ENCODE measurements at places on chromosomes 11 and 22.

- no peak for DNase-seq
These were observed 25.0 kb upstream of the CCDC34 start for GRCh38 chr11:27388001-27388400.

DNA sequence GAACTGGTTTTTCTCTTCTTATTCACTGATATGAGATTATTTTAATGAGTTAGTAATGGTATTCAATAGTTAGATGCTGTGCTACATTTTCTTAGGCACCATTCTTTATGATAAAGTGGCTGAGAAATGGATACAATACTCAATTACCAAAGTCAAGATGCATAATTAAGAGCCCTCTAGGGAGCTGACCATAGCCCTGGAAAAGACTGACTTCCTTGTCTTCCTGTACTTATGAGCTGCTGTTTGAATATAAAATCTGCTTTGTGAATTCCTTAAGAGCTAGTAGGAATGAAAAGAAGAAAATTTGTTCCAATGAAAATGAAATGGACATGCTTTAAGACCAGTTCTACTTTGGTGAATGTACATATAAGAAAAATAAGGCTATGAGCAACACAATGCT lies 452.3 kb downstream of the KCNA4 start:
- DNase-seq = no peak

GRCh38 chr11:115282923-115283322 lies 221.3 kb downstream of the CADM1 start:
- no peak for DNase-seq

- no peak for DNase-seq
These were observed 108.2 kb downstream of the RASSF10 start for GRCh38 chr11:13117344-13117743.

- no peak for DNase-seq
These were observed 14.3 kb downstream of the TP53AIP1 start for GRCh38 chr11:128928400-128928799.
